ENCODE measurements at places on chromosomes 7 and 10.

DNA sequence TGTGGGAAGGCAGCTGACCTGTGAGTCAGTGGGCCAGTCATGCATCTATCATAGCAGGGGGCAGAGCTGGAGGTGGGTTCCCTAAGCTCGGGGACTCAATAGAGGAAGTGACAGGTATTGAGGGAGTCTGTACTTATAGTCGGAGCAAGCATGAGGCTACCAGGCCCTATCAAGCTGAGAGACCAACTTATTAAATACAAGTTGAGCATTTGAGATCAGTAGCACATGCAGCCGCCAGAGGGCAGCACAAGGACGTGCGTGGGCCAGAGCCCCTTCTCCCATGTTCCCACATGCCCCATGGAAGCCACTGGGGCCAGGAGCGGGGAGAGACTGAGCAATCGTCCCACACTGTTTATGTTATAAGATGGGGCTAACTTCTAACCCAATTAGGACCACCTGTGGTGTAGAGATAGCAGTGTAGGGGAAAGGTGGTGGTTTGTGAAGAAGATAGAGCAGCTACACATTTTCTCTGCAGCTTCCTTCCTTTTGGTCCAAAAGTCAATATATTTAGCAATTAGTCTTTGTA lies 13.0 kb upstream of the STK31 start:
- no peak for DNase-seq

- DNase-seq, result no peak
These were observed 180.0 kb upstream of the ANK3 start for GRCh38 chr10:60569681-60570080.

DNA sequence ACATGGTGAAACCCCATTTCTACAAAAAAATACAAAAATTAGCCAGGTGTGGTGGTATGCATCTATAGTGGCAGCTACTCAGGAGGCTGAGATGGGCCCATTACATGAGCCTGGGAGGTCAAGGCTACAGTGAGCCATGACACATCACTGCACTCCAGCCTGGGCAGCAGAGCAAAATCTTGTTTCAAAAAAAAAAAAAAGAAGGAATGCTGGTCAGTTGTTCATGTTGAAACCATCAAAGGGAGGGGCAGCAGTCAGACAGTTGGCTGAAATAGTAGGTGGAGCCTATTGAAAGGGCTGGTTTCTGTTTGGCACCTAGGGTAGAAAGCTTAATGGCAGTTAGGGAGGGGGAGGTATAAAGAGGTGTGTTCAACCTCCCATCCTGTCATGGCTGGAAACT lies 323.0 kb downstream of the GALNT17 start:
- DNase-seq, result no peak

DNA sequence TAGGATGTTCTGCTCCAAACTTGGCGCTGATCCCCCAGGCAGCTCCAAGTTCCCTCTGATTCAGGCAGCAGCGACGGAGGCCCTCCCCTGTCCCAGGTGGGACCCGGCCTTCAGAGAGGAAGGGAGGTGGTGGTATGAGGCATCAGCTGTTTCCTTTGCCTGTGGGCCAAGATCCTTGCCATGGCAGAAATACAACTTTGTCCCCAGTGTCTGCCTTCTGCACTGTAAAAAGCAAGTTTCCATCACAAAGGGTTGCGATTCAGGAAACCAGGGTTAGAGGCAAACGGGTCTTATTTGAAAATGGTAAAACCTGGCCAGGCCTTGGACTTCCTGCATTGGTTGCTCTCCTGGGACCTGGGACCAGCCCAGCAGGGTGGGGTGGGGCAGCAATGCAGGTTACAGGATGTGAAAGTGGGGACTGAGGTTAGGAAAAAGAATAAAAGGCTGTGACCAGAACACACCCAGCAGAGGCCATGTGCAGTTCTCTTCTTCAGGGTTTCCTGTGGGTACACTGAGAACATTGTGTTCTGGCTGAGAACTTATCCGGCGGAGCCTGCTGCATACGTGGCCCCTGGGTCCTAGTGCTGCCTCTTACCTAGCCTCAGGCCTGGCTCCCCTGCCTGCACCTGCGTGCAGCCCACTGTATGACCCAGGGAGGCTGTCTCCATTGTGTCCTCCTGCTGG lies 25.1 kb upstream of the DDIT4 start:
- DNase-seq, result peak; percentile 99

- DNase-seq, result no peak
These were observed 94.6 kb downstream of the CUX1 start for GRCh38 chr7:101911800-101912715.

DNA sequence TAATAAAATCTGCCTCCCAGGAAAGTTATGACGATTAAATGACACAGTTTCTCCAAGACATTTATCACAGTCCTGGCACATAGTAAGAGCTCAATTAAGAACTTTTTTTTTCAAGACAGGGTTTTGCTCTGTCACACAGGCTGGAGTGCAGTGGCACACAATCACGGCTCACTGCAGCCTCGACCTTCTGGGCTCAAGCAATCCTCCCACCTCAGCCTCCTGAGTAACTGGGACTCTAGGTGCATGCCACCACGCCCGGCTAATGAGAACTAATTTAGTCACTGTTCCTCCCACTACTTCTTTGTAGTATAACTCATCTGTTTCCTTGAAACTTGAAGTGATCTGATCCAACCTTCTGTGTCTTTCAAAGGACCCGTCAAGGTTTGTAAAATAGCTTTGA lies 42.2 kb upstream of the MXI1 start:
- no peak for DNase-seq

GRCh38 chr10:30637881-30638467 lies 8.4 kb upstream of the LYZL2 start:
- no peak for DNase-seq

- peak; percentile 50 for DNase-seq
These were observed 1034.5 kb upstream of the LRRTM3 start for GRCh38 chr10:65891073-65891981.

DNA sequence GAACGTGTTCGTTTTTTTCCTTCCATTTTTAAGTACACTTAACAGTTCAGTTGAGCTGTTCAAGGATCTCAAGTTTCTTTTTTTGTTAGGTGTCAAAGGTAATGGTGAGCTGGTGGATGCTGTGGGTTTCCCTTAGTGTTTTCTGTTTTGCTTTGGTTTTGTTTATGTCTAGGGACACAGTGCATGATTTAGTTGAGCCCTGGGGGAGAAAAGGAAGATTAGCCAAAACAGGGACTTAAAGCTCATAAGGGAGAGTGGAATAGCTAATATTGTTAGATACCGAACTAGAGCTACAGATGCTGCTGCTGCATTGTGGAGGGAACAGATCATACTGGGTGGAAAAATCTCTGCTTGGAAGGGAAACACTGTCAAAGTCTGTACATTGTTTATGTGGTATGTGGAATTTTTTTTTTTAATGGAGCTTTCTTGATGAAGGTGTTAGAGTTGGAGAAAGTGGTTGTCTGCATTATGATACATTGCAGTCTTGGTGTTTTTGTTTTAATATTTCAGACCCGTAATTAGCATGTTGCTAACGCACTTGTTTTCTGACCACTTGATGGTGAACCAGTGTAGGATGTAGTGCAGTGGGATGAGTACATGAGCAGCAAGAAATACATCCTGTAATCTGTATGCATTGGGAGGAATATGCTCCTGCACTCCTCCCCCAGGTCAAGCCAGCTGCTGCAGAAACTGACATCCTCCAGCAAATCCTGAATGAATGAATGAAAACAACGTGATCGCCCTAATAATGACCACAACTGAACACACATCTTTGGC lies 2.1 kb downstream of the GLCCI1 start:
- no peak for DNase-seq

- DNase-seq, result no peak
These were observed 43.4 kb downstream of the PRF1 start for GRCh38 chr10:70558871-70559810.

DNA sequence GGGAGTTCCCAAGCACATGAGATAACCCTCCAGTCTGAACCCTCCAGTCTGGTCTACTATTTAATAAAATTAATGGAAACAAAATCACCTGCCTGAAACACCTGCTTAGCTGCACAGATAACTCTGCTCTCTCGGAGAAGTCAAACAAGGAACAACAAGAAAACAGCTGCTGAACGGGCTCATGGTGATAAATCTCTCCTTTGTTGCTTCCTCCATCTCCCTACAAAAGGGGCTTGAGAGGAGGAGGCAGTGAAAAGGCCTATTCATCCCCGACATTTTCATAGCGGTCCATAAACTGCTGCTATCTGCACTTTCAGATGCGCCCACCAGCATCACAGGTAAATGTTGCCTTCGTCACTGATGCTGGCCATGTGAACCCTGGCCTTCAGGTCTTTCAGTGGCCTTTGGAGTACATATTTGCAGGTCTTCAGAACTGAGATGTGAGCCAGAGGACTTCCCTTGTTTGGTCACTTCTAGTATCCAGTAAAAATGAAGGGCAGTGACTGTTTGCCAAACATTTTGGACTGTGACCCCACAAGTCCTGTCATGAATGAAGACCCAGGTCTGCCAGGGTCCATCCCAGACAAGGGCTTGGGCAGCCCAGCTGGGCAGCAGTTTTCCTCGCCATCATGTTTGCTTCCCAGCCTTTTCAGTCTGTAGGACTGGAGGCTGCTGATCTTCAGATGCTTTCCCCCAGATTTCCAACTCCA lies 15.9 kb downstream of the FKBP6 start:
- no peak for DNase-seq

DNA sequence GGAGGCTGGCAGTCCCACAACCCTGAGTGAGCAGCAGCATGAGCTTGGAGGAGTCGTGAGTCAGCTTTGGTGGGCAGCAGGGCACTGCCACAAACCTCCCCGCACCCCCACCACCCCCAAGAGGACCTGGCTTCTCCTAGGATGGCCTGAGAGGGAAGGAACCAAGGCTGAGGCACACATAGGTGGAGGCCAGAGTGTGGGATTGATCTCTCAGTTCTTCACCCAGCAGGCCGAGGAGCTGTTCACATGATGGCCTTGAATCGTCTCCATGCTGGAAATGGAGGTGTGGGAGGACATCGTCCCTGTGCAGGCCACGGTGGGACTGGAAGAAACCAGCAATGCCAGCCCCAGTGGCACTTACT lies 17.4 kb upstream of the GDF10 start:
- no peak for DNase-seq

- peak; percentile 60 for DNase-seq
These were observed 2.4 kb downstream of the UBE2H start for GRCh38 chr7:129950191-129950932.
